ENCODE measurements at places on chromosomes 3 and 15.
A peak's percentile ranks its signal among the peaks of the same experiment; 100 is the strongest.

- DNase-seq = no peak
Measured at GRCh38 chr3:187616307-187616972, 53.8 kb downstream of the SST start.

GRCh38 chr15:62136911-62137865 is 27.9 kb downstream of the C2CD4B start:
- no peak for DNase-seq

GRCh38 chr3:70386043-70386442 is 73.6 kb upstream of the MDFIC2 start:
- DNase-seq = no peak

- DNase-seq = no peak
Measured at GRCh38 chr15:84633311-84634227, 20.5 kb downstream of the WDR73 start.

GRCh38 chr3:43062040-43062563 is 43.8 kb downstream of the POMGNT2 start:
- no peak for DNase-seq

- DNase-seq = no peak
Measured at GRCh38 chr3:12232785-12233300, 56.0 kb upstream of the PPARG start.

GRCh38 chr3:195892105-195893043 is 16.0 kb downstream of the TNK2 start:
- DNase-seq = no peak

- DNase-seq = no peak
Measured at GRCh38 chr15:93414576-93415231, 325.7 kb upstream of the RGMA start.

DNA sequence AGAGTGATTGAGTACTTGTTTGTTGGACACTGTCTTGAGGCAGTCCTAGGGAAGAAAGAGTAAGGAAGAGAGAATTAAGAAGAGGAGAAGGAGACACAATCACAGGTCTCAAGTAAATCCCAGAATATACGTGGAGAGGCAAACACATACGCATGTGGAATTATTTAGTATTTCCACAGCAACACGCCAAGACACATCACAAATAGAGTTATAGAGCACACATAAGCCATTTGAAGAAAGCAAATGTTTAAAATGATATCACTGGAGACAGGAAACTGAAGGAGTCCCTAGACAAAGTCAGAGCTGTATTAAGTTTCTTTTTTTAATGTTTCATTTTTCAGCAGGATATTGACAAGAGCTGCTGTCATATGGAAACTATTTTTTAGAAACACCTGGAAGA is 206.1 kb upstream of the LRIG1 start:
- DNase-seq = no peak

DNA sequence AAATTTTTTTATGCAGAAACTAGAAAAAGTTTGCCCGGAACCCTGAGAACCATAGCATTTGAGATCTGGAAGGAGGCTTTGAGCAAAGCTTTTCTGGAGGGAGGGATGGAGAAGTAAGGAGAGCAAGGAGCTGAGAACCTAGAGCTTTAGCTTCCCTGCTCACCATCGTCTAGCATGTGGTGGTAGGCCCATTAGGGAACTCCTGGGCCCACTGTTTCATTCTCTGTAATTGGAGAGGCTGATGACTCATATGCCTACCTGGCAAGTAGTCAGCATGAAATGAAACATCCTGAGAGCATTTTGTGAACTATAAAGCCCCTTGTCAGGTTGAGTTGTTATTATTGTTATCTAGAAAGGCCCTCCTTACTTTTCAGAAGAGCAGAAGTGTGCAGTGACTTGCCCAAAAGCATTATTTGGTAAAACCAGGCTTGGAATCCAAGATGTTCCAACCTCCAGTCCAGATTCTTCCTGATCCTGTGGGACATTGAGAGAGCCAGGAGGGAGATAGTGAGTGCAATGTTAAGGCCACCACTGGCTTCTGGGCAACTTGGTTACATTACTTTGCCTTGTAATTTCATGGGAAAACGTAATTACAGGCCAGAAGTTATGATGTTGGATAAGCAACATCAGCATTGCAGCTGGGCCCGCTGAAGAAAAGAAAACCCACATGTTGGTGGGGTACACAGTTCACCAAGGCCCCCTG is 104.5 kb upstream of the BFSP2 start:
- peak; percentile 84 for DNase-seq

DNA sequence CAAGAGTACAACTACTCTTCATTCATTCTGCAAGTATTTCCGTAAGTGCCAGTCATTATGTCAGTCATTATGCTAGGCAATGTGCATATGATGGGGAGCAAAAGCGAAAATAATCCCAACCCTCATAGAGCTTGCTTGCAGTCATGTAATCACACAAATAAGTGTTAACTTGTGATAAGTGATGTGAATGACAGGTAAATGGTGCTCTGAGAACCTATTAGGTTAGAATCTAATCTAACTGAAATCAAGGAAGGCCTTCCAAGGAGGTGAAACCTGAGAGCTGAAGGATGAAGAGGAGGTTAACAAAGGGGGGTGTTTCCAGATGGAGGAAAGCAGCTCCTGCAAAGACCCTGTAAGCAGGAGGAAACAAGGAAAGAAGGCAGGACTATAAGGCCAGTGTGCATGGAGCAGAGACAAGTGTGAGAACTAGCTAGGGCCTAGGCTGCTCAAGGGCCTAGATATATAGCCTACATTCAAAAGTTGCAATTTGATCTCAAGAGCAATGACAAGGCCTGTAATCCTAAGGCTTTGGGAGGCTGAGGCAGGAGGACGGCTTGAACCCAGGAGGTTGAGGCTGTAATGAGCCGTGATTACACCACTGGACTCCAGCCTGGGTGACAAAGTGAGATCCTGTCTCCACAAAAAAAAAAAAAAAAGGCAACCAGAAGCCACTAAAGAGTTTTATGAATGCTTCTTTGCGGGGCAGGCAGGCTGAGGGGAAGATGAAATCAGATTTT is 5.3 kb downstream of the PTPN9 start:
- DNase-seq = no peak

Data from NCI-H1436 treated with DMSO at 0.1 percent for 48 hours (cell line).